Pancreas (tissue), 10 donors: ENCODE measurements at places on chromosomes 7 and 10. TPM values are rescaled to one million over a fixed set of nuclear protein-coding genes. Genes with fewer than 3 reads are reported as not detected.

- no peak for DNase-seq
Measured at GRCh38 chr10:34670081-34670480, 145.0 kb downstream of the PARD3 start.

GRCh38 chr10:89846281-89846630 lies 144.9 kb downstream of the KIF20B start:
- no peak for DNase-seq

- no peak for DNase-seq
Measured at GRCh38 chr7:107564553-107565298, 955 bp downstream of the DUS4L start.

GRCh38 chr10:77416311-77417135 lies 221.1 kb downstream of the KCNMA1 start:
- DNase-seq: no peak

NUPR2 gene
- total RNA-seq: not detected

DNA sequence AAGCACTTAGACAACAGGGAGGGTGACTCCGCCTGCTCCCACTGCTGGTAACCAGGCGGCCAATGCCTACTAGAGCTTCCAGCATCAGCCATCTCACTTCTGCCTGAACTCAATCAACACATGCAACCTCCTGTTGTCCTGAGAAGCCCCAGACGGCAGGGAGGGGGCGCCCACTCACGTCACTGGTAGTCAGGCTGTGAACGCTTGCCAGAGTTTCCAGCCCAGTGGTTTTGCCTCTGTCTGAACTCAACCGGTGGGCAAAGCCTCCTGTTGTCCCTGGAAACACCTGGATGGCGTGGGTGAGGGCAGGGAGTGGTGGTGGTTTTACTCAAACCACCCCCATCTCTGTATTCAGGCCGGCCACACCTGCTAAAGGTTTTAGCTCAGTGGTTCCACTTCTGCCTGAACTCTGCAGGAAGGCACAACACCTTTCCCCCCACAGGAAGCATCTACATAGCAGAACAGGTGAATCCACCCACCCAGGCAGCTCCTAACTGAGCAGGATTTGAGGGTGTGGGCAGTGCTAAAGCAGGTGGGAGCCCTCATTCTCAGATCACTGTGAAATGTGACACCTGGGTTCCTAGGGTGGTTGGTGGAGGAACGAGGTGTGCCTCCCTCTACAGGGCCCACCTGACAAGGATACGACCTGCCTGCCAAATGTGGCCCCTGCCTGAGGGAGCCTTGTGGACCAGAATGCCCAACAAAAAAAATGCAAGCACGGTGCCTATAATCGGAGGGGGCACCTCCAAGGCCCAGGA lies 563.0 kb upstream of the SEMA3D start:
- DNase-seq: peak; percentile 40

DNA sequence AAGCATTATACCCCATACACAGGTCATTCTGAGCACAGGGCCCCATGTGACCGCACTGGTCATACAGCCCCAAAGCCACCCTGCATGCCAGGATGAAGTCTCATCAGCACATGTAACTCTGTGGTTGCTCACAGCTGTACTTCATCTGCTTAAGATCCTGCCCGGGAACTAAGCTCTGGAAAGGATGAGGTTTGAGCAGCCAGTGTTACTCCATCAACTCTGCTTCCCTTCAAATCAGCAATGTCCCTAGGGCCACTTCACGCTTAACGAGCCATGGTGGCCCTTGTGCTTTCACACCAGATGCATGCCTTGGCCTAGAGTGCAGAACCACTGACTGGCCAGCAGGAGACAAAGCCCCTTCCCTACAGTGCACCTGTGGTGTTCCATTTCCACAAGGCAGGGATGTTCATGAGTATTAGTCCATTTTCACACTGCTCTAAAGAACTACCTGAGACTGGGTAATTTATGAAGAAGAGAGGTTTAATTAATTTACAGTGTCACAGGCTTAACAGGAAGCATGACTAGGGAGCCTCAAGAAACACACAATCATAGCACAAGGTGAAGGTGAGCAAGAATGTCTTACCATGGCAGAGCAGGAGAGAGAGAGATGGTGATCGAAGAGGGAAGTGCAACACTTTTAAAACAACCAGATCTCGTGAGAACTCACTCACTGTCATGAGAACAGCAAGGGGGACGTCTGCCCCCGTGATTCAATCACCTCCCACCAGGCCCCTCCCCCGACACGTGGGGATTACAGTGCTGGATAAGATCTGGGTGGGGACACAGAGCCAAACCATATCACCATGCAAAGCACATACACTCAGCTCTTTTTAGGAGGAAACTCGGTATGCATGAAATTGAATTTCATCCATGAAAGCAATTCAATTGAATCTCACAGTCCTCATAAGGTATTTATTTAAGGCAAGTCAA lies 149.0 kb upstream of the CDCA7L start:
- DNase-seq: no peak

DNA sequence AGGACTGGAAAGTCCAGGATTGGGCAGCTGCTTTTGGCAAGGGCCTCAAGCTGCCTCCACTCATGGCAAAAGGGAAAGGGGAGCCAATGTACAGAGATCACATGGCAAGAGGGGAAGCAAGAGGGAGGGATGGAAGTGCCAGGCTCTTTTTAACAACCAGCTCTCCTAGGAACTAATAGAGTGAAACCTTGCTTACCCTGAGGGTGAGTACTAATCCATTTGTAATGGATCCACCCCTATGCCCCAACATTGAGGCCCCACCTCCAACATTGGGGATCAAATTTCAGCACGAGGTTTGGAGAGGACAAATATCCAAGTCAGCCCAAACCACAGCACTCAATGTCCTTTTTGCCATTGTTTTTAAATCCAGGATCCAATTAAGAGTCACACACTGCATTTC lies 12.5 kb downstream of the HABP2 start:
- DNase-seq: no peak

GRCh38 chr10:69639291-69640195 lies 9.5 kb downstream of the FAM241B start:
- DNase-seq: peak; percentile 62

DNA sequence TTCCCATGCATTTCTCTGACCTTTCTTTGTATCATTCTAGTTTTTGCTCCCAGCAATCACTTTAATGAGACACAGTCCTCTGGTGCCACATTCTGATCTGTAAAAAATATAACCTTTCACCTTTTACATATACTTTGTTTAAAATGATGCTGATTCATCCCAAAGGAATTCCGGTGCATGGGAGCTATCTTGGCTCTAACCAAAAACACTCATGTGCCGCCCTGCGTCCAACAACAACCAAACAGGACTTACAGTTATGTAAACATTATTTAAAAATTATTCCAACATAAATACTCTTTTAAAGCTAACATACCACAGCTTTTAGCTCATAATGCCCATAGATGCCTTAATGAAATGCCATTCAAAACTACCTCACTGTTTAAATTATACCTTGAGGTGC lies 7.7 kb upstream of the OPALIN start:
- no peak for DNase-seq

- DNase-seq: no peak
Measured at GRCh38 chr10:114259824-114260223, 20.8 kb downstream of the VWA2 start.

COL13A1 gene
- 0.94 TPM for total RNA-seq

- no peak for DNase-seq
Measured at GRCh38 chr10:22625516-22626290, 88.7 kb downstream of the PIP4K2A start.

GRCh38 chr10:5588080-5588453 lies 63.3 kb downstream of the CALML3 start:
- DNase-seq: no peak

- peak; percentile 59 for DNase-seq
Measured at GRCh38 chr10:30784897-30785605, 155.5 kb upstream of the LYZL2 start.

DNA sequence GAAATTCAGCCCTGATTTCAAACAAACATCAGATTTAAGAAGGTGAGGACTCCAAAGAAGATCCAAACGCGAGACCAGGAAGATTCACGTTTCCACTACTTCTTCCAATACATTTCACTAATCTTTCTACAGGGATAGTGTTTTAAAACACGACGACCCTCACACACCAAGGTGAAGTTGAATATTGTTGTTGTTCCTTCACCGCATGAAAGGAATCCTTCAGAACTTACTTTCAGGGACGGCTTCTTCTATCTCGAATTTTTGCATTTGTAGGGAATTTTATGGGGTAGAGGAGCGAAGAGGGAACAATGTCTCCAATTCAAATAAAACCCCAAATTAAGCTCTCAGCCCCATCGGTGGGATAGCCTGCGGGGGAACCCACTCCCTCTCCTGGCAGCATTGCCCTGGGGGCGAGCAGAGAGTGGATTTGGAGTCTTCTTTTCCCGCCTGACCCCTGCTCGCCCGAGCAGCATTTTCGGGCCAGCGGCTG lies 1.5 kb upstream of the GATA3 start:
- DNase-seq: no peak

DNA sequence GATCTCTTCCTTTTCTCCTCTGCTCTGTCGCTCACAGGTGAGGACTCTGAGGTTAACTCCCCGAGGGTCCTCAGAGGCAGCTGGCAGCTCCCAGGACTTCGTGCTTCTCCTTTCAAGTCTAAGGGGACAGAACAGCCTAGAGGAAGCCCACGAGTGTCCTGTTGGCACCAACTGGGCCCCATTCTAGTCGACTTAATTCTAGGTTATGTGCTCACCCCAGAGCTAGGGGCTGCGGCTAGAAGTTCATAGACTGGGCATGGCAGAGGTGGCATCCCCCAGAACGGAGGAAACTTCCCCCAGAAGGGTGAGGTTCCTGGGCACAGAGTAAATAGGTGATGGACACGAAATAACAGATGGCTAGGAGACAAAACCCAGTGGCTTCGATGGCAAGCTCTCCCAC lies 259.4 kb downstream of the TEX36 start:
- no peak for DNase-seq

TMEM270 gene
- total RNA-seq: not detected

DNA sequence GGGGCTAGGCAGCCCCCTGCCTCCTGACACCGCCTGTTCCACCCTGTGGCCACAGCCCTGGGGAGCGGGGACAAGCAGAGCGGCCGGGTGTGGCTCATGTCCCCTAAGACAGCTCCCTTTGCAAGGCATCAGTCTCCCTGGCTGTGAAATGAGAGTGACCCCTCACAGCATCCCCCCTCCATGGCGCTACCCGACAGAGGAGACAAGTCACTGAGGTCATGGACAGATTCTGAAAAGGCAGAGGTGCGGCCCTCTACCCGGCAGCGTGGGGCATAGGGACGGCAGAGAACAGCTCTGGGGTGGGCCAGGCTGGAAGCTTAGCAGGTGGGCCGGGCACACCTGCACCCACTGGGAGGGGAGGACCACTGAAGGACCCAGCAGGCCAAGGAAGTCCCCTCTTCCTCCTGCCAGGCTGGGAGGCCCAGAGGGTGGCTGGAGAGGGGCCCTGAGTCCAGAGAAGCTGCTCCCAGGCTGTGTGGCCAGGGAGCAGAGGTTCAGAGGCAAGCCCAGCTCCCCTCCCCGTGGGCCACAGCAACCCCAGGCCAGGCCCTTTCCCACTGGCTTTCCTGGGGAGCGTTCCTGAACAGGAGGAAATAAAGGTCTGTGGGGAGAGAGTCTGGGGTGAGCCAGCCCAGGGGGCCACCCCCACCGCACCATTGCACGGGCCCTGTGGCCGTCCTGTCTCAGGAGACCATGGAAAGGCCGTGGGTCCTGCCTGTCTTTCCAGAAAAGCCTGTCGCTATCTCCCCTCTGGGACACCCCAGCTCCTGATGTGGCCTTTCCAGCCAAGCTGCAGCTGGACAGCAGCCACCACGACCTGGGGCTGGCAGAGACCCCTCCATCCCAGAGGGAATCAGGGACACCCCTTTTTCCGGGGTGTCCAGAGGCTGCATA lies 1.7 kb downstream of the ADAP1 start:
- peak; percentile 23 for DNase-seq

DNA sequence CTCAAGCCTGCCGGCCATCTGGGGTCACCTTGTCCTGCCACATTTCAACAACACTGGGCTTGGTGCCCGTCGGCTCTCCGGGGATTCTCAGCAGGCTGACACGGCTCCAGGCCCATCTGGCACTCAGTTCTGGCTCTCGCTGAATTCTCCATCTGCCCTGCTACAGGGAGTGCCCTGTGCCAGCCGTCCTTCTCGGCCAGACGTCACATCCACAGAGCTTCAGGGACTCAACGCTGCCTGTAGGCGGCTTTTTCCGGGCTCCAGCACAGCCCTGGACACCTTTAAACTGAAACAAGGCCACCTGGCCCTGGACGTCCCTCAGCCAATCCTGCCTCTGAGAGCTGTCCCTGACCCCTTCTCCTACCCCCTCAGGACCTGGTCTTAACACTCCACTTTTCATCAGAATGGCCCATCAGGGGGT lies 43.0 kb downstream of the TMEM130 start:
- peak; percentile 57 for DNase-seq

CFTR gene
- total RNA-seq: 302 TPM

SLC18A3 gene
- total RNA-seq: not detected

- no peak for DNase-seq
Measured at GRCh38 chr10:79107736-79108264, 39.0 kb downstream of the ZMIZ1 start.

CCDC136 gene
- total RNA-seq: 0.93 TPM

DNA sequence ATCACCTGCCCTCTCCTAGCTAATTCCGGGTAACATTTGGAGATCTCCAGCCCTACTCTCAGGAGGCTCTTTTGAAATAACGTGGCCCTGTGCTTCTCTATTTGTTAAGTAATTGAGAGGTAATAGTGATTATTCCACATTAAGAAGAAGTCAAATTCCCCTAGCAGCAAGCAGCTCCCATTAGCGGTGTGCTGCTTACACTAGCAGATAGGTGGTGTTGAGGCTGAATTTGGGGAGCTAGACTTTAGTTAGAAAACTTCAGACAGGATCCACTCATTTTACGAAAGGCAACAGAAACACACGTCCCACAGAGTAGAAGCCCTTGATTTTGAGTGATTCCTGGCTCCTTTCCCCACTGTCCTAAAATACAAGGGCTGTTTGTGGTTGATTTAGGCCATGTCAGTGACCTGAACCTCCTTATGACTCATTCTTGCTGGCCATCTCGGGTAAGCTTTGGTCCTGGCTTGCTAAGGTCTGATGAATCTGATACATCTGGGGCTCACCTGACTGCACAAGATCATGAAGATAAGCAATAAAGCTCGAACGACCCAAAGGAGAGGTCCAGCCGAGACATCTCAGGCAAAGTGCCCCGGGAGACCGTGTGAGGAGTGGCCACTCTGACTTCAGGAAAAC lies 77.2 kb downstream of the FAM204A start:
- DNase-seq: no peak
